Glomerular endothelial cell (primary cell): ENCODE measurements at places on chromosomes 6 and 20. TPM values are rescaled to one million over a fixed set of nuclear protein-coding genes. Genes with fewer than 3 reads are reported as not detected.

The CST2 gene
- not detected in 2 replicates for total RNA-seq

The TREML4 gene
- total RNA-seq, result not detected in 2 replicates

The UBE3D gene
- total RNA-seq, result 3.7 and 6.2 TPM in 2 replicates

The KLHDC3 gene
- total RNA-seq, result 88.4 and 88.6 TPM in 2 replicates

The HTR1B gene
- total RNA-seq, result 0.58 and 3.4 TPM in 2 replicates

The EPB41L1 gene
- 26.0 and 33.9 TPM in 2 replicates for total RNA-seq

The DOP1A gene
- total RNA-seq, result 7.6 and 11.5 TPM in 2 replicates

The HLA-DMB gene
- total RNA-seq, result 0.48 and 1.8 TPM in 2 replicates

The NKX2-4 gene
- not detected in 2 replicates for total RNA-seq

The ZBTB12 gene
- total RNA-seq, result 1.7 TPM in 2 replicates

The RIPPLY2 gene
- not detected in 2 replicates for total RNA-seq

The SLC17A3 gene
- not detected in 2 replicates for total RNA-seq

The CST1 gene
- 18.0 and 24.5 TPM in 2 replicates for total RNA-seq

The PLCB4 gene
- total RNA-seq, result 4.3 and 5.9 TPM in 2 replicates

The SYS1 gene
- 19.2 and 31.1 TPM in 2 replicates for total RNA-seq

The SLC26A8 gene
- not detected in 2 replicates for total RNA-seq

The C20orf141 gene
- total RNA-seq, result not detected in 2 replicates

The SIRPB1 gene
- 4.1 and 5.0 TPM in 2 replicates for total RNA-seq

The MC3R gene
- not detected in 2 replicates for total RNA-seq

The C6orf52 gene
- total RNA-seq, result 1.9 and 3.4 TPM in 2 replicates

The POLR1C gene
- total RNA-seq, result 24.5 and 26.3 TPM in 2 replicates

The TMC2 gene
- total RNA-seq, result not detected in 2 replicates

The TSBP1 gene
- total RNA-seq, result not detected in 2 replicates

The OPRL1 gene
- 2.7 and 4.5 TPM in 2 replicates for total RNA-seq

The RIMS1 gene
- total RNA-seq, result 0.64 and 0.82 TPM in 2 replicates

The RBM12 gene
- total RNA-seq, result 33.0 and 47.3 TPM in 2 replicates

The CPNE5 gene
- 5.0 and 25.7 TPM in 2 replicates for total RNA-seq

The DZANK1 gene
- 0.97 and 2.3 TPM in 2 replicates for total RNA-seq

The ADAM33 gene
- total RNA-seq, result not detected in 2 replicates

The VSTM2L gene
- total RNA-seq, result 2.2 and 2.5 TPM in 2 replicates

The LY6G6D gene
- total RNA-seq, result not detected in 2 replicates
